Fibroblast of villous mesenchyme (primary cell): ENCODE measurements at places on chromosomes 6 and 20. TPM values are rescaled to one million over a fixed set of nuclear protein-coding genes. Genes with fewer than 3 reads are reported as not detected.

BPIFB2 gene
- not detected in 2 replicates for total RNA-seq

TREM2 gene
- not detected in 2 replicates for total RNA-seq

MAN1A1 gene
- 76.3 and 104 TPM in 2 replicates for total RNA-seq

MYCT1 gene
- total RNA-seq, result under 0.01 TPM in 2 replicates

MLN gene
- total RNA-seq, result not detected in 2 replicates

BEND3 gene
- total RNA-seq, result 3.5 and 4.2 TPM in 2 replicates

CST2 gene
- total RNA-seq, result not detected in 2 replicates

GPX6 gene
- not detected in 2 replicates for total RNA-seq

TMEM239 gene
- total RNA-seq, result 0.43 TPM in 1 of 2 replicates, not detected in the other
